ENCODE measurements at places on chromosomes 1 and 21.

GRCh38 chr1:208737922-208738321 is 493.7 kb upstream of the PLXNA2 start:
- DNase-seq = no peak

- DNase-seq = peak; percentile 81
Observed at GRCh38 chr1:53025034-53025768, 36.8 kb upstream of the PODN start.

DNA sequence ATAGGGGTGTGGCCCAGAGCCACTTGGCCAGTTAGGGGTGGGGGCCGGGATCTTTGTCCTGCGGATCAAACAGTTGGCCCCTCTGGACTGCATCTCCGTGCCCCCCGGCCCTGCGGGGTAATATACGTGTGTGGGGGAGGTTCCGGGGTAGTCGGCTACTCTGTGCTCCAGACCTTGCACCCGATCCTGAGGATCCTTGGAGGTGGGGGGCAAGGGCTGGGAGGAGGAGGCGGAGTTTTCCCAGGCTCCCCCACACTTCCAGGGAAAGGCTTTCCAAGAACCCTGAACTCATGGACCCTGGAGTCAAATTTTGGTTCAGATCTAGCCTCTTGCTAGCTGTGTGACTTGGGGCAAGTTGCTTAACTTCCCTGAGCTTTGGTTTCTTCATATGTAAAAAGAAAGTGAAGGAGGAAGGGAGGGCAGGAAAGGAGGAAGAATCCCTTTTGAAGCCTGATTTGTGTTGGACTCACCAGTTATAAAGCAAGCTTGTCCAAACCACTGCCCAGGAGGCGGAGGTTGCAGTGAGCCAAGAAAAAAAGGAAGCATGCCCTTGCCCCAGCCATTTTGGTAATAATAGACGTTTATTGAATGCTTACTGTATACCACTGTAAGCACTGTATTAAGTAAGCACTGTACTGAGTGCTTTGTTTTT is 686 bp downstream of the MIIP start:
- peak; percentile 90 for DNase-seq

GRCh38 chr21:33780631-33781030 is 135.0 kb downstream of the ATP5PO start:
- DNase-seq = no peak

- DNase-seq = peak; percentile 87
Observed at GRCh38 chr1:1063945-1064831, 9.9 kb downstream of the RNF223 start.

DNA sequence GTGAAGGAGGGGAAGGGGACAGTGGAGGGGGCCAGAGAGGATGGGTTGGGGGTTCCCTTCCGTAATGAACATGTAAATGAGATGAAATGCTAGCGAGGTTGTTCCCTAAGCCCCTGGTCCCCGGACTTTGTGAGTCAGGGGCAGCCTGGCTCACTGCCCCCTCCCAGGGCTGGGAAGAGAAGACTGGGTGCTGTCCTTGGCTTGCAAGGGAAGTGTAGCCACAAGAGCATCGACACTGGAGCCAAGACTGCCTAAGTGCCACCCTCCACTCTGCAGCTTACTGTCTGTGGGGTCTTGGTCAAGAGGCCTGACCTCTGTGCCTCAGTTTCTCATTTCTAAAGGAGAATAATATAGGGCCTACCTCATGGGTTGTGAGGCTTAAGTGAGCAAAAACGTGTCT is 483 bp downstream of the PEAR1 start:
- DNase-seq = no peak

- peak; percentile 60 for DNase-seq
Observed at GRCh38 chr1:89615676-89616598, 17.0 kb upstream of the LRRC8C start.

- DNase-seq = no peak
Observed at GRCh38 chr1:157195521-157196244, 57.5 kb upstream of the ETV3 start.

DNA sequence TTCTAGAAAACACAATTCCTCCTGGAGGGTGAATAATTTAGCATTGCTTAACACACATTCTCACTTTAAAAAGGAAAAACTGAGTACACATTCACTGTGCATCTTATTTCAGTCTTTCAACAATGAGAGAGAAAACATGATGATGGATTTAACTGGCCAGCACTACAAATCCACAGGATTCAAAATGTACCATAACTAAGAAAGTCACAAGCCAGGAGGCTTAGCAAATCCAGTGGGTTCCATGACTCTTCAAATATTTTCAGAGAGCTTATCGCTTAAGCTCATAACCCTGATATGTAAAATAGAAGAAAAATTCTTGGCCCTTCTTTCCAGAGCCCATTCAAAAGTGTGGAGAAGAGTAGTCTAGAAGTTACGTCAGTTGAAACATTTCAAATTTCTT is 820.3 kb downstream of the LTN1 start:
- DNase-seq = no peak

- no peak for DNase-seq
Observed at GRCh38 chr1:214473387-214473786, 78.0 kb downstream of the PTPN14 start.

- DNase-seq = peak; percentile 37
Observed at GRCh38 chr1:9203511-9203982, 31.0 kb upstream of the H6PD start.

DNA sequence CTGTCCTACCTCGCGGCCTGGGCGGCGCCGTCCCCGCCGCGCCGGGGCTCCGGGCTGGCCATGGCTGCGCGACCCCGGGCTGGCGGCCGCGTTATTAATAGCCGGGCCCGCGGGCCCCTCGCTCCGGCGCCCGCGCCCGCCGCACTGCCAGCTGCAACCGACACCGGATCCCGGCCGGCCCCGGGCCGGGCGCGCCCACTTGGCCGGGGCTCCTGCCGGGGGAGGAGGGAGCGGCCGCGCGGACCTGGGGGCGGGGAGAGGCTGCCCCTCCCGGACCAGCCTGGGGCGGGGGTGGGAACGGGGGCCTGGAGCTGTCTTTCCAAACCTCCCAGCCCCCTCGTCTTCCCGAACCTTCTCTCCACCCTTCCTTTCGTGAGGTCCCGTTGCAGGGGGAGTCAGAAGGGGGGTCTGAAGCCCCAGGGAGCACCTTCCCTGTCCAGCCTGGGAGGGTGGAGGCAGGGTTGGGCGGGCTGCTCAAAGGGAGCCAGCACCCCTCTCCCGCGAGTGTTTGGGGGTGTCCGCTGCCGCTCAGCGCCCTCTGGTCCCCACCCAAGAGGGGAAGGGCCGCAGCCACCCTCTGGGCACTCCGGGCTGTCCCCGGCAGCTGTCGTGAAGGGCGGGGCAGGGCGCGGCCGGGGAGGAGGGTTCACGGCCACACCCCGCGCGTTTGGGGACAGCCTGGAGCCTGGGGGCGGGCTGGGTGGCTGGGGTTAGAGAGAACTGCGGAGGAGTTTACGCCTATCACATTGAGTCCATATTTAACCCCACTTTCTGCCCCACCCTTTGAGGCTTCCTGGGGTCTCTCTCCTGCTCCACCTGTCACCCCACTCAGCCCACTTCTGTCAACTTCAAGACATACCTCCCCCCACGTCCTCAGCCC is at the start of gene SYNC:
SYNC (minus strand) TSS at position 172 of the 880 bp plus-strand sequence; CDS start at position 62, 110 bp downstream.
- DNase-seq = peak; percentile 35

Data from suppressor macrophage treated with lipopolysaccharide for 4 hours (primary cell).